ENCODE measurements at places on chromosomes 6 and 20.

DNA sequence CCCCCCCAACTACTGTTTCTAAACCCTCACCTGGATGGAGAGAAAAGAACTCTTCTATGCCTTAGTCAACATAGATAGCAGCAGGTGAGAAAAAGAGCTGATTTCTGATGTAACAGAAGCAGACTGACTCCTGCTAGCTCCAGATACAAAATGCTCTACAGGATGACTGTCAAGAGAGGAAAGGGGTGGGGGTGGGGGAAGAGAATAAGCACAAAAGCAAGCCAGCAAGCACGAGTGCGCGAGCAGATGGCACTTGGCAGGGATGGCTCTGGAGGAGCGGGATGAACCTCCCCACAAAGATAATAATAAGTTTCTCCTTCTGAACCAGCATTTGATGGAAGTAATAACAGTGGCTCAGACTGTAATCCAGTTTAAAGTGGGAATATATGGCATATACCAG, 45.6 kb upstream of the SPDEF start:
- peak; percentile 59 for DNase-seq

DNA sequence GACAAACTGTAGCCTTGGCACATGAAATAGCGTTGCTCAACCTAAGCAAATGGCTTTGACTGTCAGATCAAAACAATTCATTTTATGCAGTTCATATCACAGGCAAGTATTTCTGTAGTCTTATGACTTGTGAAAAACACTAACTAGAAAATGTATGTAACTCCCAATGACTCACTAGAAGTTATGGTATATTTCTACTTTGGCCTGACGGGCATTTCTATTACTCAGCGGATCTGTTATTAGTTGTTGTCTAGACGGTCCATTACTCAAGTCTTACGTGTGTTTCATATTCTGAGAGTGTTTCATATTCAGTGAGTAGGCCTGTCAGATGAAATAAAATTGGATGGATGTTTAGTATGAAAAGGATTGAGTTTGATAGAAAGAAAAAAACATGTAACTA, 880.9 kb downstream of the PRIM2 start:
- no peak for DNase-seq

DNA sequence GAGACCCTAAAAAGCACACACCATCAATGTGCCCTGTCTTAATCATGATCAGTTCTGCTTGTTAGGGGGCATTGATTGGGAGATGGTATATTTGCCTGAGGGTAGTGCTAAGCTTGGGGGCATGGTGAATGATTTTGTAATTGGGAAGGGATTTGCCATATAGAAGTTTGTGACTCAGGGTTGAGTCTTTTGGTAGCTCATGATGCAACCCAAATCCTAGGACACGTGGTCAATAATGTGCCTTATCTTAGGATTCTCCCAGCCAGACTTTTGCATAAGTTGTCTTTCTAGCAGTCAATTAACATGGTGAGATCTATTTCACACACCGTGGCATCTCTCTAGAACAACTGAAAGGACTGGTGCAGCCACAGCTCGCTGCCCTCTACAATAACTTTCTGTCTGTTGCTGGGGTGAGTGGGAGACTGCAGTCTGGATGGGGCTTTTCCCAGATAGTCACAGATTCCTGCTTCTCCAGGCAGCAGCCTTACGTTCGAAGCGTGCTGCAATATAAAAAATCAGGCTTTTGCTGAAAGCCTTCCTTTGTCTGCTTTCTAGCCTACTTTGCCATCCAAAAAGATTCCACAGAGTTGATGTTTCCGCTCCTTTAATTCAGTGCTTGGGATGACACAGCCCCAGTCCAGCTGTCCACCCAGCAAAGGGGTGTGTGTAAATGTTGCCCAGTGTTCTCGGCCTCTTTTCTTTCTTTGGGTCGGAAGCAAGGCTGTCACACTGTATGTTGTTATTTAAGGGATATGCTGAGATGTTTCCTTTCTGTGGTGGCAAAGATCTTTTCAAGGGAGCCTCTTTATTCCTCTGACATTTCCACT, 58.9 kb downstream of the ID4 start:
- DNase-seq, result no peak

GRCh38 chr6:81767163-81767891, 14.8 kb upstream of the TENT5A start:
- DNase-seq, result no peak

DNA sequence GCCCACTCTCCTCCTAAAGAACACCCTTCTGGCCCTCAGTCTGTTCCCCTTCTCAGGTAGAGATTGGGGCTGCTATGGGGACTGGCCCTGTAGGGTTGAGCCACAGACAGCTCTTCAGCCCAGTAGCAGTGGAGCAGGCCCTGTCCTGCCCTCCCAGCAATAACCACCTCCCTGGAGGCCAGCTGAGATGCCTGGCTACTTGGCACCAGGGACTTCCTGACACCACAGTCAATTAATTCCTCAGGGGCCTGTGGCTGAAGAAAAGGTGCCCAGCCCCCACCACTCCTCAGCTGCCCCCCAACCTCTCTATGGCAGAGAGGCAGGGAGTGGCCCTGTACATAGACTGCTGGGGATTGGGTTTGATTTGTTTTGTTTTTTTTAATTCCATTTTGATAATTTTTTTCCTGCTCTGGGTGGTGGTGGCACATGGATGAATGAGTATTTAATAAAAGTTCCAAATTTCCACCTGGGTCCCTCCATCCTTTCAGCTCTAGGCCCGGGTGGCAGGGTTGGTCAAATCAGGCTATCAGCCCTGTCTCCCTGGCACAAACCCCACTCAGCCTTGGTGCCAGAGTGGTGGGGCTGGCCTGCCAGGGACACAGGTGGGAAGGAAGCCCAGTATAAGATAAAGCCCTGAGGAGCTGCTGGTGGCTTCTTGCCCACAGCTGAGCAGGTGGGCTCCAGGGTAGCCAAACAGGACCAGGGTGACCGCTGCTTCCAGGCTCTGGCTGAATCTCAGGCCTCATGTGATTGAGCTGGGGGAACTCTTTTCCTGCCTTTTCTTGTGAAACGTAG, 1.9 kb upstream of the DEF6 start:
- DNase-seq, result no peak

DNA sequence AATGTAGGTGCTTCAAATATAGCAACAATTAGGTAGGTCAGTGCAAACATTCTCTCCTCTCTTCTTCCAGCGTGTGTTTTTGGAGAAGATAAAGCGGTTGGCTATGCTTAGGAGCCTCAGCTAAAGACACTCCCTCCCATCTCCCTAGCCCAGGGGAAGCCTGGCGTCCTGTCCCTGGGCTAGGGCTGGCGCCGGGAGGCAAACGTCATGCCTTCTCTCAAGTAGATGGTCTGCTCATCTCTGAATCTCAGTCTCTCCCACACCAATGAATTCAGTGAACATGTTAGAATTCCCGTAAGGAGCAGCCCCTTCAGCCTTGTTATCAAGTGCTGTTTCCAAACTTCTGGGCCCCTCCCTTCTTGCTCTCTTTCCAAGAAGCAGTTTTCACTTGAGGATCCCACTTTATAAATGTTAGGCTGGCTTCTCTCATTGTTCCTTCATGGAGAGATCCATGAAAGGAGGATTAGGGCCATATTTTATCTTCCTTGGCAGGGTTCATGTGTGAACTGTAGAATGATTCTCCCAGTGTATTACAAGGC, 142.8 kb downstream of the CLIC5 start:
- no peak for DNase-seq

GRCh38 chr6:159892053-159892452, 1.3 kb downstream of the MAS1 start:
- no peak for DNase-seq

Measured in NCI-H187 treated with DMSO at 0.1 percent for 48 hours (cell line).